ENCODE measurements at places on chromosomes 4 and X. TPM values are rescaled to one million over a fixed set of nuclear protein-coding genes. Genes with fewer than 3 reads are reported as not detected.

The FAM9B gene
- not detected for polyA plus RNA-seq

- DNase-seq, result no peak
These were observed 20.5 kb downstream of the NIPAL1 start for GRCh38 chr4:48037117-48037462.

The FAM9A gene
- not detected for polyA plus RNA-seq

The TCEAL3 gene
- polyA plus RNA-seq, result 8.0 TPM

The CRLF2 gene
- not detected for polyA plus RNA-seq

GRCh38 chr4:120841580-120841979, 80.9 kb downstream of the PRDM5 start:
- DNase-seq, result no peak

DNA sequence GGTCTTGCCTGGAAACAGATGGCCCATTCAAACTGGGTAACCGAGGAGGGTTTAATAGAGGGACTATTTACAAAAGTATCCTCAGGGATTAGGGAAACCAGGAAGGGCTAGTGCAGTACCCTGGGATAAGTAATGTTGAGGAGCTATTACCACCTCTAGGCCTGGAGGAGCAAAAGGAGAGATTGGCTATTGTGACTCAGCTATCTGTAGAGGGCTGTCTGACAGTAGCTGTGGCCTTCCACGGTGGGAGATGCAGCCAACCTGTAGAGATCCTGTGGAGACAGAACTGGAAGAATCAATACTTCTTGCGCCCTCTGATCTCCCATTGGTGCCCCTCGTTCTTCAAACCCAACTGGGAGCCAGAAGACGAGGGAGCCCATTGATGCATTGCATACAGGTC, 34.1 kb upstream of the RPS6KA3 start:
- no peak for DNase-seq

DNA sequence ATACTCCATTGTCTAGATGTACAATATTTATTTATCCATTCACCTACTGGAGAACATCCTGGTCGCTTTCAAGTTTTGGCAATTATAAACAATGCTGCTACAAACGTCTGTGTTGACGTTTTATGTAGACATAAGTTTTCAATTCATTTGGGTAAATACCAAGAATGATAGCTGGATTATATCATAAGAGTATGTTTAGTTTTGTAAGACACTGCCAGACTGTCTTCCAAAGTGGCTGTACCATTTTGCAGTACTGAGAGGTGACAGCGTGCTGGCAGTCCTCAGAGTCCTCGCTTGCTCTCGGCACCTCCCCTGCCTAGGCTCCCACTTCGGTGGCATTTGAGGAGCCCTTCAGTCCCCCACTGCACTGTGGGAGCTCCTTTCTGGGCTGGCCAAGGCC, 253.3 kb upstream of the INTU start:
- no peak for DNase-seq

DNA sequence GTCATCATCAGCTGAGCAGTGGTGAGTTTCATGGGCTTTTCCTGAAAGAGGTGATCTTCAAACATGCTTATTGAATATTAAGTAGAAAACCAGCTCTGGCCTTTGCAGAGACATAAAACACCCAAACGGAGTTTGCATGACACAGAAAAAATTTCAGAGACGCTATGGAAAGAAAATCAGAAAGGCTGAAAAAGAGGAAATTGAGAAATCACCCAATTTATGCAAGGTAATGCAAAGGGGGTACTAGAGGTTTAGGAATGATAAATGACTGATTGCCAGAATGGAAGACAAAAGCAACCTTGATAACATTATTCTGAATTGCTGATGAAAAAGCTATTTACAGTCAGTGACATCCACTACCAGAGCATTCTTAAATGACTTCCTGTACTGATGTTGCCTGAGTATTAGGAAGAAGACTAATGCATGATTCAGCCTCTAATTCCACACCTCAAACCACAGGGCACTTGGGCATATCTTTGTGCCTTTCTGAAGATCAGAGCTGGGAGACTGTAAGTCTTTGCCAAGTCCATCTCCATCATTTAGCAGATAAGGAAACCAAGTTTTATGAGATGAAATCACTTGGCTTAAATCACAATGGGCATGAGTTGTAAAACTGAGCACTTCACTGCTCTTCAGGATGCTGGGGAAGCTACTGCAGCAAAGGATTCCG, 565.7 kb downstream of the PPARGC1A start:
- no peak for DNase-seq

DNA sequence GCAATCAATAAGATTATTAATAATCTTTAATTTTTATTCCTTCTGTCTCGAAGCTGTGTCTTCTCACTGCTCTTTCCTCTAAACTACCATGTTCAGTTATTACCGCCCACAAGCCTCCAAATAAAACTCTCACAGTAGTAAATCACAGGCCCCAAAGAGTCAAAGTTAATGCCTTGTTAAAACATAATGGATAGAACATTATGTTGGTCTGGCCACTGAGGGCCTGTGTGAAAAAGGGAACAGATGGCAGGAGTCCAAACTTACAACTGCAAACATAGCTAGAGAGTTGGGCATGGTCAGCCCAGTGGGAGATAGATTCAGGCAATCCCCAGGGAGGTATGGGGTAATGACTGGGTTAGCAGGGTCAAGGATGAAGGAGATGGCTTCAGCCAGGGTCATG, 84.6 kb upstream of the TNIP3 start:
- DNase-seq, result no peak

GRCh38 chr4:73703320-73703719, 37.0 kb upstream of the CXCL8 start:
- no peak for DNase-seq

DNA sequence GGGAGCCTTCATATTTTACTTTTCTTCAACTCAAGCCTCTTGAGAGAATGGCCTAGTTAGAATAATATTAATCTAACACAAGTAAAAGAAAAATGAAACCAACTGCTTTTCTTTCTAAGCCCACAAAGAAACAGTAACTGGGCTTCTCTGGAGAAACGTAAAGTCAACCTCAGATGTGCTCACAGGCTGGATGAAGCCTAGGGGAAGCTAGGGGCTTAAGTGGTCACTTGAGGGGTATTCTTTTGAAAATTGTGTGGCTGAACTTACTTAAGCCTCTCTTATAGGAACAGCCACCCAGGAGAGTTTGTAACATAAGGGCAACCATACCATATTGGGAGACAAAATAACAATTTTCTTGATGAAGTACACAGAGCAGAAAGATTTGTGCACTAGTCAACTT, 279.0 kb downstream of the SPRY1 start:
- no peak for DNase-seq
